ENCODE measurements at places on chromosomes 2 and 18. TPM values are rescaled to one million over a fixed set of nuclear protein-coding genes. Genes with fewer than 3 reads are reported as not detected.

Gene L3MBTL4
- 0.11 TPM for total RNA-seq

Gene ATOH8
- 0.07 TPM for total RNA-seq

DNA sequence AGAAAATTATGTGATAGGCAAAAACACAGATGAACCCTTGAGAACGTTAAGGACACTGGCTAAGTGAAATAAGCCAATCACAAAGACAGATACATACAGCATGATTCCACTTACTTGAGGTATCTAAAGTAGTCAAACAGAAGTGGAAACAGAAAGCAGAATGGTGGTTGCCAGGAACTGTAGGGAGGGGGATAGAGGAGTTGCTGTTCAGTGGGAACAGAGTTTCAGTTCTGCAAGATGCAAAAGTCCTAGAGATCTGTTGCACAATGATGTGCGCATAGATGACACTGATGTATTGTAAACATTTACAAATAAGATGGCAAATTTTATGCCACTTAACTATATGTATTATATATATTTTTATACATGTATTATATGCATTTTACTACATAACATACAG is 59.7 kb downstream of the POLE4 start:
- H3K4me3 ChIP-seq = no peak overlapping the region
- no peak for DNase-seq
- no peaks in the 10 kb centered on the region for H3K36me3 ChIP-seq
- H3K4me1 ChIP-seq = no peaks in the 10 kb centered on the region

- no peaks in the 10 kb centered on the region for H3K4me1 ChIP-seq
- peaks cover 9% of the 10 kb centered on the region for H3K36me3 ChIP-seq
- H3K27me3 ChIP-seq = peaks cover 21% of the 10 kb centered on the region
- no peak overlapping the region for H3K27ac ChIP-seq
- DNase-seq = no peak
These were observed 65.1 kb upstream of the ODC1 start for GRCh38 chr2:10513201-10513600.

DNA sequence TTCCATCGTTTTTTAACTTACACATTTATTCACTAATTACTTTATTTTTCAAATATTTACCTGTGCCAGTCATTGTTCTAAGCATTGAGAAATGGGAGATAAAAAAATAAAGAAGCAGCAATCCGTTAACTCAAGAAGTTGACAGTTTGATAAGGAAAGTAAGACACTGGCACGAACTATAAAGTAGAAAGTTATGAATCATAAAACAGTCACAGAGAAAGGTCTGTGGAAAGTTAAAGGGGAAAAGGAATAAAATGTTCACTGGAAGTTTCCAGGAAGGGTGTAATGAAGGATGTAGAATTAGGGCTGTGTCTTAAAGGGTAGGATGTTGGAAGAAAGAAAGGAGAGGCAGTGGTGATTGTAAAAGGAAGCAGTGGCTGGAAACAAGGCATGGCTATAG is 118.9 kb downstream of the RDH14 start:
- no peaks in the 10 kb centered on the region for H3K36me3 ChIP-seq
- H3K4me3 ChIP-seq = no peak overlapping the region
- H3K27ac ChIP-seq = no peak overlapping the region
- DNase-seq = no peak
- H3K27me3 ChIP-seq = peaks cover 2% of the 10 kb centered on the region

- no peak overlapping the region for H3K27ac ChIP-seq
- no peaks in the 10 kb centered on the region for H3K36me3 ChIP-seq
- H3K4me1 ChIP-seq = no peaks in the 10 kb centered on the region
These were observed 325.4 kb upstream of the LINC00305 start for GRCh38 chr18:64474255-64474654.
